Renal cortex interstitium (tissue), 15 donors: ENCODE measurements at places on chromosomes 5 and 9.
A peak's percentile ranks its signal among the peaks of the same experiment; 100 is the strongest.

DNA sequence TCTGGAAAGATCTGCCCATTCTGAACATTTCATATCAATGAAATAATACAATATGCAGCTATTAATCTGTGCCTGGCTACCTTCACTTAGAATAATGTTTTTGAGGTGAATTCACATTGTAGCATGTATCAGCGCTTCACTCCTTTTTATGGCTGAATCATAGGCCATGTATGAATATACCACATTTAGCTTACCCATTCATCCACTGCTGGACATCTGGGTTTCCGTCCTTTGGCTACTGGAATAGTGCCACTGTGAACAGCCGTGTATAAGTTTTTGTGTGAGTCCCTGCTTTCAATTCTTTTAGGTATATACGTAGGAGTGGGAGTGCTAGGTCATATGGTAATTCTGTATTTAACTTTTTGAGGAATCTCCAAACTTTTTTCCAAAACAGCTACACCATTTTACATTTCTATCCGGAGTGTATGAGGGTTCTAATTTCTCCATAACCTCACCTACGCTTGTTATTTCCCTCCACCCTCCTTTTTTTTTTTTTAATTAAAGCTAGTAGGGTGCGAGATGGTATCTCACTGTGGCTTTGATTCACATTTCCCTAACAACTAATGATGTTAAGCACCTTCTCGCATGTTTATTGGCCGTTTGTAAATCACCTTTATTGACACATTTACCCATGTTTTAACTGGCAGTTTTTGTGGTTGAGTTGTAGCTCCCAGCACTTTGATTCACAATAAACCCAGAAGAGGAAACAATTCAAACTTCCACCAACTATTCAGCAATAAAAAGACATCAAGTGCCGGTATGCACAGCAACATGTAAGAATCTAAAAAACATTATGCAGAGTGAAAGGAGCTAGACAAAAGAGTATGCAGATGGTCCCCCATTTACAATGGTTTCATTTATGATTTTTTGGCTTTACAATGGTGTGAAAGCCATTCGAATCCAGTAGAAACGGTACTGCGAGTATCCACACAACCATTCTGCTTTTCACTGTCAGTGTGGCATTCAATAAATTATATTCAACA, 8.1 kb downstream of the SEMA4D start:
- DNase-seq = no peak

DNA sequence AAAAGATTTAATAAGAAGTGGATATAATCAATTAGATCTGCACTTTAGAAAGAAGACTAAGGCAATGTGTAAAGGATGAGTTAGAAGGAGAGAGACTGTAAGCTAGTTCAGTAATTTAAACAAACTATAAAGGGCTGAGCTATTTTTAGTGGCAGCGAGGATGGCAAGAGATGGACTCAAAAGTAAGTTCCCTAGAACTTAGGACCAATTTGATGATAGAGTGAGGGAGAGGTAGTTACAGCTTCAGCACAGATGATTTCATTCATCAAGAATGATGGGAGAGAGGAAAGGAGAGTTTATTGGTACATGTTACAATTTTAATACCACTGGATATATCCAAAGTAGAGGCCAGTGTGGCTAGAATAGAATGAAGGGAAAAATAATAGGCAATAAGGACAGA, 19.1 kb downstream of the NADK2 start:
- DNase-seq = no peak

DNA sequence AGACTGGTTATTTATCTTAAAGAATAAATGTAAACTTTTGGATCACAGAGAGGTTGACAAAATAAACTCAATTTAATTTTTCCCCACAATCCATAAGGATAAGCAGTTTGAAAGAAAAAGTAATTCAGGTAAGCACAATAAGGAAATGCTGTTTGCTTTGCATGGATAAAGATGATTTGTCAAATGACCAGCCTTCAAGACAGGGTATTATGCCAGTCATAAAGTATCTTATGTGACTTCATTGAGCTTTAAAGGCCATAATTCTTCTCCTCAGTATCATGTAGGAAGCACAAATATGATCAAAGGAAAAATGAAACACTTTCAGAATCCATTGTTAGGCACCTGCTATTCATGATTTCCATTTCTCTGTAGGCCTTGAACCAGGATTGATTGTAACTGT, 180.7 kb upstream of the PPP1R2B start:
- DNase-seq = no peak

- DNase-seq = no peak
Observed at GRCh38 chr9:133113949-133114885, 6.8 kb downstream of the RALGDS start.

- DNase-seq = no peak
Observed at GRCh38 chr5:59401637-59402036, 491.9 kb downstream of the PDE4D start.

DNA sequence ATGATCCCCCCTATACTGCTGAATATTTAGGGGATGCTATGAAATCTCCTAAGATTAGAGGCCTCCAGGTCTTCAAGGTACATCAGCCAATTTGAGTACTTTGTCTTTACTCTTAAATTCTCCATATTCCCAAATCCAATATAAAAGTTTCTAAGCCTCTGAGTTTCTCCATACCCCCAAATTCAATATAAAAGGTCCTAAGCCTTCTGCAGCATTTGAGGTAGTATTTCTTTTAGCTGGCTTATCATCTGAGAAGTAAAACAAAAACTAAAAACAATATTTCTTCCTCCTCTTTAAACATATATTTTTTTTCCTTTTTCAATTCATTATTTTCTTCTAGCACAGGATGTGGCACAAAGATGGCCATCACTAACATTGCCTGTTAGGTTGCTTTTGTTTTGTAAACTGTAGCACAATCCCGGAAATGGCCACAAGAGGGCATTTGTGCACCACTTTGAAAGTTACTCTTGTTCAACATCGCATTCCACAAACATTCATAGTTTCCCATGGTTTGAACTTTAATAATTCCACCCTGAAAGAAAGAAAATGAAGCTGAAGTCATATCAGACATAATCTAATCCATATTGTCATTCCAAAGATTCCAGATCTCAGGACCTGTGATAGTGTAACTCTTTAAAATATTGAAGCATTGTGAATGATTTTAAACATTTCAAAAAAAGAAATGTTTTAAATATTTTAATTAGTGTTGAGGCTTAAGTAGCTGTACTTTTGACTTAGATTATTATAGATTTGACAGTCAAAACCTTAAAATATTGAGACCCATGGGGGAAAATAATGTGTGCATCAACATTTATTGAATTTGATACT, 21.0 kb upstream of the SCGB3A2 start:
- peak; percentile 65 for DNase-seq

DNA sequence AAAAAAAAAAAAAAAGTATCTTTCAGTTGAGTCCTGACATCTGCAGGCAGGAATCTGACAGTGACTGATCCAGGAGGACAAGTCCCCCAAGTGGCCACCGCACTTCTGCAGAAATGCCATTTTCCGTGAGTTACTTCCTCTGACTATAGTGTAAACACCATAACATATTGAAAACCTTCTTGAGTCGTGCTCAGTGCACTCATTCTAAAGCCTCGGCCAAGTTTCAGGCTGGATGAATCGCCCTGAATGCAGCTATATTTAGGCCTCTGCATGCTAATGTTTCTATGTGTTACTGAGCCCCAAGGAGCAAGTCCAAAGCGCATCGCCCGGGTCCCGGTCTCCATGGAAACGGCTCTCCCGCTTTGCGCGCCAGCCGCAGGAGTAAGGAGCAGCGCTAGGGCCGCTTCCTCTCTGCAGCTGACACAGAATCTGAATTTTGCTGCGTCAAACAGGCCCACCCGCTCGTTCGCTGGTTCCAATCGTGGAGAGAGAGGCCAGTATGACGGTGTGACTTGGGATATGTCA, 335.4 kb downstream of the MSX2 start:
- peak; percentile 24 for DNase-seq

GRCh38 chr5:24188216-24188925, 456.4 kb downstream of the CDH10 start:
- no peak for DNase-seq

GRCh38 chr9:88287972-88288371, 100.3 kb upstream of the SPIN1 start:
- no peak for DNase-seq

DNA sequence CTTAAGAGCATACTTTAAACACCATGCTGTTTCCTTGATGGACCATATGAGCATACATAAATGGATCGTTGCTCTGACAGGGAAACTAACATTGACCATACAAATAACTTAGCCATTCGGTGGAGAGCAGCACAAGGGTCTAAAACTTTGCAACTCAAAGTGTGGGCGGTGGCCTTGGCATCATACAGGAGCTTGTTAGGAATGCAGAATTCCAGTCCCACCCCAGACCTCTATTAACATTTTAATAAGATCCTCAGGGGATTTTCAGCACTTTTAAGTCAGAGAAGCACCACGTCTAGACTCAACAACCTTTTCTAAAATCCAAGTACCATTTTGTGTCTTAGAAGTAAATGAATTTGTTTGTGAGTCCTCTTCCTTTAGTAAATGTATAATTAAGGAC, 260.9 kb downstream of the EBF1 start:
- no peak for DNase-seq

- DNase-seq = no peak
Observed at GRCh38 chr5:2660315-2660714, 91.2 kb downstream of the IRX2 start.

DNA sequence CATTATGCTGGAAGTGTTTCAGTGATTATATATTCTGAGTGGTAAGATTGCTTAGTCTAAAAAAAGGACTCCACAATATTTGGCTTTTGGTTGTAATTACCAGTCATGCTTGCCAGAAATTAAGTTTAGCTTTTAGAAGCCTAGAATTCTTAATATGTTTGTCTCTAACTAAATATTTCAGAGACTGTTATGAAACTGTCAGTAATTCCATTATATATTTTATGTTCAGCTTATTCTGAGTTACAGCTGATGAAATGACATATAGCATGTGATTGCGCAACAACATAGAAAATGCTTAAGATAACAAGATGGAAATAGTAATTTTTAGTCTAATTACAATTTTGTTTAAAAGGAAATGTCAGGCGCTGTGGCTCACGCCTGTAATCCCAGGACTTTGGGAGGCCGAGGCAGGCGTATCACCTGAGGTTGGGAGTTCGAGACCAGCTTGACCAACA, 44.2 kb downstream of the KIAA1958 start:
- DNase-seq = no peak

DNA sequence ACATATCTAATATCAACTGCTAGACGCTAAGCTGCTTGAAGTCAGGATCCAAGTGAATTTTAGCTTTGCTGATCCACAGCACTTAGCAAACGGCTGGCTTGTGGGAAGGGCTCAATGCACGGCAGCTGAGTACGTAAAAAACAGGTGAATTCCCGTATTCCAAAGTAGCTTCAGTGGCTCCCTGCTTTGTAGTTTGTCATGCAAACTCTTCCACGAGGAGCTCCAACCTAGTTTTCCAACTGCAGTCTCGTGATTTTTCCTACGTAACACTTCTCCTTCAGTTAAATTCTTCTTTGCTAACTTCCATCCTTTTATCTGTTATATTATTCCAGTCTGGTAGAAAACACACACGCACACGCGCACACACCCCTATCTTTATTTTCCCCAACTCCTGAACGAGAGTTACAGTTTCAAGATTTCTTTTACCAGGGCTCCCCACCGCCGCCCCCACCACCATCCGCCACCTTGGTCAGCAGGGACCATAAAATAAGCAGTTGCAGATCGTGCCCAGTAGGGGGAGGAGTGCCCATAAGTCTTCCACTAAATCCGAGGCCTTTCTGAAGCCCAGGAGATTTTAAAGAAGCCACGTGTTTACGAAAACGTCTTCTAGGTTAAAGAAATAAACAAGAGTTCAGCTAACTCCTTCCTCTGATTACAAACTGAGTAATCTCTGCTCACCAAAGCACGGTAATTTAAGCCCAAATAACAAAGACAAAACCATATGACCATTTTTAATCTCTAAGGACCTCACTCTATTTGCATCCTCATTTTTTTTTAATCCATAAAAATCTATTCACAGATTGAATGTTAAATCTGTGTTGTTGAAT, 34.8 kb upstream of the TRIO start:
- peak; percentile 29 for DNase-seq

GRCh38 chr9:87461256-87461655, 36.4 kb upstream of the DAPK1 start:
- DNase-seq = no peak

GRCh38 chr5:125551246-125551645, 804.8 kb upstream of the ZNF608 start:
- DNase-seq = no peak

- no peak for DNase-seq
Observed at GRCh38 chr9:109190151-109190550, 23.1 kb upstream of the FRRS1L start.

DNA sequence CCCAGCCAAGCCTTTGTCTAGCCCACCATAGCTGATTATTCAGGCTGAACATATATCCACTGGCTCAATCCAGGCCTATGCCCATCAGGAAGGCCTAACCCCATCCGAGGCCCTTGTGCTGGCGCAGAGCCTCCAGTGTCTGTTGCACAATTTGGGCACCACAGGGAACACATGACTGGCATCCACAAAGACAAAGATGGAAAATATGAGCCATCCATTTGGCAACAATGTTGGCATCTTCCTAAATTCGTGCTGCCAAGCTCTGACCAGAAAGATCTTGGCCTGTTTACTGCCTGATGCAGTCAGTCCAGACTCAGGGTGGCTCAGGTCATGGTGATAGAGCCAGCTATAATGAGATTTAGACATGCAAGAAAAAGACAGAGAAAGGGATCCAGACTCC, 233.8 kb downstream of the PIK3R1 start:
- DNase-seq = no peak

GRCh38 chr5:167245868-167246267, 1045.6 kb upstream of the WWC1 start:
- no peak for DNase-seq

DNA sequence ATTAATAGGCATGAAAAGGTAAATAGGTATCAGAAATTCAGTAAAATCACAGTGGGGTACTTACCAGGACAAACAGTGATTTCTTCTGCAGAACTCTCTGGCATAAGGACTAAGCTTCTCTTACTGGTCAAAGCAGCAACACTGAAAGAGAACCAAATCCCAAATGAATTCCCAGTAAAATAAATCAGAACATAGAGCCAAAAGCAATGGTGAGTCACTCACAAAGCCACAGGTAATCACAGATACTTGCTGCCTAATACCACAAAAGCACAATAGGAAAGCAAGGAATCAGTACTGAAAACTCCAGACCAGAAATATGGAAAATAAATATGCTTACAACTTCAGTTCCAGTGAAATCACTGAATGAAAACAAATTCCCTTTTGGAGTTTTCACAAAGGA, 50.7 kb downstream of the UIMC1 start:
- DNase-seq = no peak

- no peak for DNase-seq
Observed at GRCh38 chr5:153546566-153546965, 56.1 kb downstream of the GRIA1 start.
